ENCODE measurements at places on chromosomes 16 and 17.

- no peak overlapping the region for H3K4me3 ChIP-seq
- no peak for DNase-seq
- H3K4me1 ChIP-seq, result no peaks in the 10 kb centered on the region
Measured at GRCh38 chr17:13476720-13477119, 125.0 kb downstream of the HS3ST3A1 start.

GRCh38 chr16:10180771-10181163, 1.5 kb downstream of the GRIN2A start:
- H3K4me3 ChIP-seq, result peak overlapping the region; percentile 3
- no peak overlapping the region for H3K27ac ChIP-seq
- DNase-seq, result no peak
- H3K27me3 ChIP-seq, result peaks cover 48% of the 10 kb centered on the region
- H3K4me1 ChIP-seq, result peaks cover 8% of the 10 kb centered on the region

DNA sequence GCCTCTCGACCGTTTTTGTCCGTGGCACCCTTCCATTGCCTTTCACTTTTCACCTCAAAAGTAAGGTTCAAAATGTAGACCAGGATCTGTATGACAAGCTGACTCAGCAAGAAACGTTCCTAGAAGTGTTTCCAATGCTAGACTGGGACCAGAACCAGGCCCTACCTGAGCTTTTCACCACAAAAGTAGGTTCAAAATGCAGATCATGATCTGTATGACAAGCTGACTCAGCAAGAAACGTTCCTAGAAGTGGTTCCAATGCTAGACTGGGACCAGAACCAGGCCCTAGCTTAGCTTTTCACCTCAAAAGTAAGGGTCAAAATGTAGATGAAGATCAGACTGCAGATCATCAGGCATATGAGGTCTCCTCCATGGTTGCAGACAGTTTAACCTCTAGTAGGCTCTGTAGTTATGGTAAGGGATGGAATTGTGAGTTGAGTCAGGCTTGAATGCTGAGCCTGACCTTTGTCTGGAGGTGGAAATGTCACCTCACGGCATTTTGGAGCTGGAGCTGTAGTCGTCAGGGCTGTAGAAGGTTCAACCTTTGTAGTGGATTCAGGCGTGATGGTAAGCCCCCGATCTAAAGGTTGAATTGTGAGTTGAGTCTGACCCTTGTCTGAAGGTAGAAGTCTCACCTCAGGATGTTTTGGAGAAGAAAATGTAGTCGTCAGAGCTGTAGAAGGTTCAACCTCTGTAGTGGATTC, 50.2 kb upstream of the TMEM97 start:
- DNase-seq, result no peak
- no peak overlapping the region for H3K4me3 ChIP-seq
- H3K27ac ChIP-seq, result no peak overlapping the region
- peaks cover 40% of the 10 kb centered on the region for H3K27me3 ChIP-seq

DNA sequence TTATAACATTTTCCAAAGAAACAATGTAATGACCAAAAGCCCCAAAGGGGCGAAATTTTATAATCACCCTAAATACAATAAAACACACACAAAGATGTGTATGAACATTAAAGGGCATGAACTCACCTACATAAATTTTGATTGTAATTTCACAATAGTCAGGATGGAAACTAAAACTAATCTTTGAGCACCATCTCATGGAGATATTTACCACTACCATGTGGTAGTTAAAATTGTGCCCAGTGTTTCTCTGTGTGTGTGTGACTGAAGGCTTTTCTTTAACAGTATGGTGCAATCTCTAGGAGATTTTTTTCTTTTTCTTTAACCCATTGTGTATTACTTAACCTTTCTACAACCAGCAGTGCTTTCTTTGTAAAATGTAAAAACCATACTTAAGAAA, 19.7 kb upstream of the MEIOC start:
- H3K27me3 ChIP-seq, result peaks cover 16% of the 10 kb centered on the region
- no peak overlapping the region for H3K27ac ChIP-seq
- H3K36me3 ChIP-seq, result no peaks in the 10 kb centered on the region
- H3K4me1 ChIP-seq, result no peaks in the 10 kb centered on the region
- H3K4me3 ChIP-seq, result no peak overlapping the region

- no peak overlapping the region for H3K27ac ChIP-seq
- H3K27me3 ChIP-seq, result no peaks in the 10 kb centered on the region
- no peak for DNase-seq
- no peak overlapping the region for H3K4me3 ChIP-seq
- peaks cover 5% of the 10 kb centered on the region for H3K36me3 ChIP-seq
Measured at GRCh38 chr17:81196505-81197408, 26.0 kb downstream of the CEP131 start.
